ENCODE measurements at places on chromosomes 4 and X.

DNA sequence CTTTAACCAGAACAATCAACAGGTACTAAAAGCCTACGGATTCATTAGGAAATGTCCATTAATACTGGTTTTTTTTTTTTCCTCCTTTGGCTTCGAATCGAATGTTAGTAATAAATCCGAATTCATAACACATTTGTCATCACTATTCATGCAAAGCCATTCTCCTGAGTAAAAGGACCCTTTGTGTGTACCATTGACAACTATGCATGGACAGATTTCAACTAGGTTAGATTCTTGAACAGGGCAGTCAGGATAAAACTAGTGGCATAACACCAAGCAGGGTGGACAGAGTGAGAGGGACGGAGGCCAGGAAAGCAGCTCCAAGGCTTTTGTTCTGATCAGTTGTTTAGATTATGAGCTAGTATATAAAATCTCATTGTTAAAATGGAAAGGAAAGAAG lies 1722.0 kb upstream of the TENM3 start:
- DNase-seq, result no peak

DNA sequence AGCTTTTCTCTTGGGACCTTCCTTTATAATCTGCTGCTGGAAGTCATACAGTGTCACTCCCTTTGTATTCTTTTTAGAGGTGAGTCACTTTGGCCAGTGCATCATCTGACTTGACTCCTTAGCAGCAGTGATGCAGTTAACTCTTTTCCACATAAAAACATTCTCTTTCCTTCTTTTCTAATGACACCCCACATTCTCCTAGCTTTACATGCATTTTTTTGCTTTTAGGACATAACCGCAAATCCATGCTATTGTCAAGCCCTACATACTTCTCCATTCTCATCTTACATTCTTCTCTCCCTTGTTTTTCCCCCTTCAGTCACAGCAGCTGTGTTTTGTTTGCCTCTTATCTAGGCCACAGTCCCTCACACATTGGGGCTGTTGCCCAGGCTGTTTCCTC lies 55.1 kb downstream of the ZNF330 start:
- DNase-seq, result peak; percentile 92

DNA sequence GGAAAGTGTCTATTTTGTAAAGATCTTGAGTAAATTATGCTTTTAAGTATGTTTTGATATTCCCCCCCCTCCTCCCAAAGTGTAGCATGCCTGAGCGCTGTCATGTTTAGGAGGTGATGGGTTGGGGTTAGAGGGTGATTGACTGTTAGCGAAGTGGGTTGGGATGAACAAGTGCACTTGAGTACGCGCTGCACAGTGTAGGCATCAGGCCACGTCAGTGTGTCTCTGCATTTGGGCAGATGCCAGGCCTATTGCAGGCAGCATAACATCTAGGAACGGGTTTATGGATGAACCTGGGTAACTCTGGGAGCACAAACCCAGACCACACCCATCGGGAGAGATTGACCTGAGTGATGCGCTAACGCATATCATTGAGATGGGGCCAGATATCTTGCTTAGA lies 111.2 kb downstream of the TBL1X start:
- DNase-seq, result no peak

DNA sequence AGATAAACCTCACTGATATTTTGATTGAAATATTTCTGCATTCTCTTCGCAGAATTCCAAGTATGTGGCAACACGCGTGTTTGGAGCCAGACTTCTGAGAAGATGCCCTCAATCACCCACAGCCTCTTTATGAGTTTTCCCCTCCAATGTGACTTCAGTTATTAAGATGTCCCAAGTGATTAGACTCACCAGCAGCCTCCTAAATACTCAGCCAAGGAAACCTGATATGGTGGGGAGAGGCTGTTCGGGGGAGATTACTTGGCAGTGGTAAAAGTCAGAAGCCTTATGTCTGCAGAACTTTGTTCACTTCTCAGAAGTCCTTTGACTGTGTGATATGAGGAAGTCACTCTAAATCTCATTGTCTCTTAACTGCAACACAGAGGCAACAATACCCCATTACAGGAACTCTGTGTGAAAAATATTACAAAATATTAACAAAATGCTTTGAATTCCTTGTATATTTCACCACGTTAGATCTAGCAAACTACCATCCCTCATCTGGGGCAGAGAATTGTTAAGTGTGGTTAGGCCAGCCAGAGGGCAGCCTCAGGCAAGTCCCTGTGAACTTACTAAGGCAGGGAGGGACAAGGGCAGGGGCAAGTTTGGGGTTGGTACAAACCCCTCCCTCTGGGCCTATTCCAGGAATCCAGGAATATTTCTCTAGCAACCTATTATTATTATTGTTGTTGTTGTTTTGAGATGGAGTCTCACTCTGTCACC lies 151.4 kb upstream of the USP9X start:
- DNase-seq, result peak; percentile 86

GRCh38 chrX:128458888-128459287 lies 406.7 kb upstream of the ACTRT1 start:
- peak; percentile 85 for DNase-seq

DNA sequence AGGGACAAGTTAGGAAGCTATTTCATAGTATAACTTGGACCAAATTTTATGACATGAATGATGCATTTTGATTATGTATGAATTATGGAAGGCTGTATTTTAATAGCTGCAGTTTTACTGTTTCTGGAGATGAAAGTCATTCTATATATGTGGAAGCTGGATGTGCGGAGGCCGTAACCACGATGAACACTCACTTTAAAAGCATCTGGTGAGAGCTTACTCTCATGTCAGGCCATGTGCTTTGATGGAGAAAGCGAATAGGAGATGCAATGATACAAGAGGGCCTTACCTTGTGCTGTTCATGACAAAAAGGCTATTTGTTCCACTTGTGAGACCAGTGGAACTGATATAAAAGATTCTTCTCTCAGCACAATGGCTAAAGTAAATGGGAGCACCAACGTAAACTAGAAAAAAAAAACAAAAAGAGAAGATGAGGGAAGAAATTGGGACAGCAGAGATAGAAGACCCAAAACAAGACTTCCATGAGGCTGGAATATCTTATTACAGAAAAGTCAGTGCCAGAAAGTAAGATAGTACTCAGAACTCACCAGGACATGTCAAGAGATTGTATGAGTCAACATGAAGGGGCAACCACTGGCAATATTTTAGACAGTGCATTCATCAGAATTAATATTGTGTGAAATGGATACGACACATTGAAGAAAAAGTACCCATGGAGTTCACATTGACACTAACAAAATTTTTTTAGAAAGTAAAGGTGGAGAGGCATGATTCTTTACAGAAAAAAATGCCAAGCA lies 63.3 kb upstream of the GAB1 start:
- DNase-seq, result peak; percentile 42

- DNase-seq, result peak; percentile 53
Observed at GRCh38 chr4:178081176-178081575, 638.9 kb upstream of the AGA start.

DNA sequence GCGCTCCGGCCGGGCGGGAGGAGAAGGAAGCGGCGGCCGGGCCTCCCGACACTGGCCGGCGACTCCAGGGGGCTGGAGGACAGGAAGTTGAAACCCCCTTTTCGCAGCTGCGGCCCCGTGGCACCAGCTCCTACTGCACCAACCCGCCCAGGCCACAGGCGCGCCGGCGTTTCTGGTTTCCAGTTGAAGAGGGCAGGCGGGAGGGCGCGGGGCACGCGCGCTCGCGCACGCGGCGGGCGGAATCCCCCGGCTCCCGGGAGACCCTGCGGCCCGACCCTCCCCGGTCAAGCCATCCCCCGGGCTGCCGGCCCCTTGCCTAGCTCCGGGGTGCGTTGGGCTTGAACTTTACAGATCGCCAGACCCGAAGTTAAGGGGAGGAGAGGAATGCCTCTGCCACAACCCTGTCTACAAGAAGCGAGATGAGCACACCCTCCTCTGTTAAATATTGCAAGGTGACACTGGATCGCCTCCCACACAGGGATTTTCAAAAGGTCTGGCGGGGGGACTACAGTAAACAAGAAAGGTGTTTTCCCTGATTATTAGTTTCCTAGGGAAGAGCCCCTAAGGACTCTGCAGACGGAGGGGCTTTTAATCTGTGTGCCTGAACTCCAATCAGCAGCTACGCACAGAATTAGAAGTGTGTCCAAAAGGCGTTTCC lies 1.4 kb downstream of the ELOVL6 start:
- DNase-seq, result peak; percentile 47

DNA sequence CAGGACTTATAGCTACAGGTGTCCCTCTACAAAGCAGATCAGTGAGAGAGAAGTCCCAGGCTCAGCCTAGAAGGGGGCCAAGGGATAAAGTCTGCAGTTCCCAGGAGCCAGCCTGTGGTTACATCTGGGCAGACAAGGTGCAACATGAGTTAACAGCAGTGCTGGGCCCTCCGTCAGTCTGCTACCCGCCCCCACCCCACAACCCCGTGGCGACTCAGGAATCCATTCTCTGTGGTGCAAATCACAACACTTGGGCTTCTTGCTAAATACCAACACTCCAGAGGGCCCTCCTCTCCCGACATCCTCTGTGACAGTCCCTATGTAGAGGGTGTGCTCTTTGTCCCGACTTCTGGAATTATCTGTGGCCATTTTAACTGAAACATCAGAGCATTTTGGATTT lies 13.8 kb downstream of the GPM6B start:
- no peak for DNase-seq

DNA sequence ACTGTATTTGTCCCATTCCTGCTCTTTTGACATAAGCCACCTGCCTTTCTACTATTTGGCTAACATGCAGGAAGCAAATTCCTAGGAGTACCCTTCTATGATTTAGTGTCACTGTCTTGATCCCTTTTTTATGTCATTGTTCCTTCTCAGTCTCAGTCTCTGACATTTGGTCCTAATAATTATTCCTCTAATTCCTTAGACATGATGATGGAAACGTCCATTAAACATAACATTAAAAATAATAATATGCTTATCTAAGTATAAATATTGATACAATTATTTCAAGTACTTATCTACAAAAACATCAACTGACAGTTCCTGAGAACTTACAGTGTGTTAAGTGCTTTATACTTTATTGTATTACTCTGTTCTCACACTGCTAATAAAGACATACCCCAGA lies 857.0 kb upstream of the LCORL start:
- no peak for DNase-seq

DNA sequence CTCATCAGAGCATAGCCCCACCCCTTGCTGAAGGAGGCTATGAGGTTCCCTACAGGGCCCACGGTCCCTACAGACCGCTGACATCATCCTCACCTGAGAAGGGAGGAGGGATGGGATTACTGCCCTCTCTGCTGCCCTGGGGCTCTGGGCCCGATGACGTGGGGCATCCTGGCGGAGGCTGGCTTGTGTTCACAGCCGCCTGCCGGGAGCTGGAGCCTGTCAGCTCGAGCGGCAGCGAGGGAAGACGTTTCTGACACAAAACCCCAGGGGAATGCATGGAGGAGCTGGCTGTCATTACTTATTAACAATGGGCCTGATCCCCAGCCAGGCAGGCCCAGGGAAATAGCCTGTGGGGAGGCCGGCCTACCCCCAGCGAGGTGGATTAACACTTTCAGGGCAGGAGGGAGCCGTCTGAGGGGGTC lies 106.6 kb upstream of the ATP6AP2 start:
- DNase-seq, result peak; percentile 66

DNA sequence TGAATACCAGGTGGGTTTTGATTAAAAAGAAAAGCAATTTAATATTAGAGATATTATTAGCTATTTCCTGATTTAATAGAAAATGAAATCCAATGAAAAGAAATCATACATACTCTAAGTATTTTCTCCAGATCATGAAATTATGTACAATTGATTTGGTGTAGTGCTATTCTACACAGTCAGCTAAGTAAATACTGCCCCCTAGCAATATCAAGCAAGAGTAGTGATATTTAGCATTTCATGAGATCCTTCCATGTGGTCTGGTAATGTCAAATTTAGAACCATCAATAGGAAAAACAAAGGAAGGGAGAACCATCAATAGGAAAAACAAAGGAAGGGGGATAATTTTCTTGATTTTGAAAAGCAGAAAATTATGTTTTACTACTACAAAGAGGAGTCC lies 114.6 kb downstream of the TBCK start:
- peak; percentile 8 for DNase-seq

GRCh38 chr4:112973750-112974251 lies 75.7 kb upstream of the ANK2 start:
- DNase-seq, result peak; percentile 20

DNA sequence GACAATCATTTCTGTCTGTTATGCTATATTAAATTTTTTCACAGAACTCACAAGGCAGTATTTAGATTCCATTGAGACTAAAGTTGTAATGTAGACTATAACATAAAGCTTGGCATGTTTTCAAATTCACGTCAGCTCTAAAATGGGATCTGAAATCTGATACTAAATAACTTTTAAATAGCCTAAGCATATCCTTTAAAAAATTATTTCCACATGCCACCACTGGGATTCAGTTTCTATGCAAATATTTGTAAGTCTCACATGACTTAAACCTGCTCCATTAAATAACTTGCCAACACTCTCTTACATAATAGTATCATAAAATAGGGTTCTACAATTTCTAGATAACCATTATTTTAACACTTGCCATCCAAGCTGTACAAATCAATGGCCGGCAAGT lies 32.4 kb downstream of the KLHL8 start:
- DNase-seq, result peak; percentile 72

DNA sequence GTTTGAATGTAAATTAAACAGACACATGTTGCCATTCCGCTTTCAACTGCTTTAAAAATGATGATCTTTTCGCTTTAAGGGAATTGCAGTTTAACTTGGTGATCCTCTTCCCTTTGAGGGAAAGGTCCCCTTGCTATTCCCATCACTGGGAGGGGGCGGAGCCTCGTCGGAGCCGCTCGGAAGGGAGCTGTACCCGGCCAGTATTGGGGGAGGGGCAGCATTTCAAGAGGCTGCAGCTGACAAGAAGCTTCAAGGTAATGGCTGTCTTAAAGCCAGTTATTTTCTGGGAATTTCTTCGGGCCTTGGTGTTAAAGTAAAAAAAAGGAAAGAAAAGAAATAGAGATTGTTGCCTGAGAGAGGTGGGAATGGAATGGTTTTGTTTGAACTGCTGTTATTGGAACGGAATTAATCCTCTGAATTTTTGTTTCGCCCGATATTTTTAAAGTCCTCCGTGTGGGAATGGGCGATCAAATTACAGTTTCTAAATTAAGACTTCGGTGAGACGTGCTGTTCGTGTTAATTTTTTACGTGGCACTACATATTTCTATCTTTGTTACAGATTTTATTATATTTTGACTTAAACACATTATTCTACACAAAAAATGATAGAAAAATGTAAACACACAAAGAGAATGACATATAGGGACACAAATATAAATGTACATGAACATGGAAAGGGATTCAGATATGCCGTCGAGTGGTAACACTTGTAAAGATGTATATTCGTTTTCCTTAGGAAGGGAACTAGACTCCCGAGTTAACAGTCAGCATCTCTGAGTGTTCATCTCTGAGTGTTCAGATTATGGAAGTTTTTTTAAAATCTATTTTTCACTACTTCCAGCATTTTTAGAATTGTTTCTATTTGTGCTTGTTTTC lies 9.2 kb downstream of the PWWP3B start:
- DNase-seq, result peak; percentile 36

- DNase-seq, result no peak
Observed at GRCh38 chr4:97396605-97397004, 746.7 kb downstream of the STPG2 start.

GRCh38 chrX:3244203-3244743 lies 102.2 kb downstream of the MXRA5 start:
- peak; percentile 94 for DNase-seq

All from fibroblast of skin of right biceps (primary cell).